ENCODE measurements at places on chromosomes 7 and 10.

GRCh38 chr10:93746844-93747284 lies 10.9 kb upstream of the LGI1 start:
- peak; percentile 91 for DNase-seq

GRCh38 chr7:716222-716621 lies 10.3 kb upstream of the DNAAF5 start:
- no peak for DNase-seq

GRCh38 chr7:87853237-87853864 lies 22.8 kb downstream of the SLC25A40 start:
- peak; percentile 35 for DNase-seq

DNA sequence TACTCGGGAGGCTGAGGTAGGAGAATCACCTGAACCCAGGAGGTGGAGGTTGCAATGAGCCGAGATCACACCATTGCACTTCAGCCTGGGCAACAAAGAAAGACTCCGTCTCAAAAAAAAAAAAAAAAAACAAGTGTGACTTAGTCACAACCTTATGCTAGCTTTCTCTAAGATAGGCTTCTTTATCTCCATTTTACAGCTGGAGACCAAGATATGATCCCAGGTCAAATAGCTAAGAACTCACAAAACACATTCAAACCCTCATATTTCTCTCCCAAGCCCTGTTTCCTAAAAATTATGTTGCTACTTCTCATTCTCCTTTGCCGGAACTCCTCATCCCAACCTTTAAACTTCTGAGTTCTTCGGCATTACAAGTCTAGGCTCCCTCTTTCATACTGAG lies 13.0 kb upstream of the DHTKD1 start:
- no peak for DNase-seq

- DNase-seq, result no peak
Observed at GRCh38 chr10:129528376-129528978, 61.4 kb downstream of the MGMT start.

- peak; percentile 76 for DNase-seq
Observed at GRCh38 chr10:87635498-87636312, 24.0 kb upstream of the PAPSS2 start.

GRCh38 chr7:123846217-123846891 lies 1.4 kb downstream of the HYAL4 start:
- no peak for DNase-seq

GRCh38 chr7:78018641-78019446 lies 220.3 kb downstream of the PHTF2 start:
- peak; percentile 50 for DNase-seq

DNA sequence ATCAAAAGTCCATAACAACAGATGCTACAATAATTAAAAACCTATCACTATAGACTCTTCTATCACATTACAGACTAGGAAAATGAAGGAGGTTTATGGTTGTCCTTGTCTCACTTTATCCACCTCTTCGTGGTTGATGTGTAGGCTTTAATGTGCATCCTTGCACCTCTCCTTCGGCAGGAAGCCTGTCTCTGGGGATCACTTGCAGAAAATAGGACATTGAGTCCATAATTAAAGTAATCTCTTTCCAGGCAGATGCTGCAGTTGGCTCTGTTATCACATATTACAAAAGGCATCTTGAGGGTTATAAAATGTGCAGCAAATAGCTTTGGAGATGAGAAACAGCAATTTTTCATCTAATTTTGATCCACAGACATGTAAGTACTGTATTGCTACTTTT lies 168.4 kb downstream of the RELN start:
- no peak for DNase-seq

DNA sequence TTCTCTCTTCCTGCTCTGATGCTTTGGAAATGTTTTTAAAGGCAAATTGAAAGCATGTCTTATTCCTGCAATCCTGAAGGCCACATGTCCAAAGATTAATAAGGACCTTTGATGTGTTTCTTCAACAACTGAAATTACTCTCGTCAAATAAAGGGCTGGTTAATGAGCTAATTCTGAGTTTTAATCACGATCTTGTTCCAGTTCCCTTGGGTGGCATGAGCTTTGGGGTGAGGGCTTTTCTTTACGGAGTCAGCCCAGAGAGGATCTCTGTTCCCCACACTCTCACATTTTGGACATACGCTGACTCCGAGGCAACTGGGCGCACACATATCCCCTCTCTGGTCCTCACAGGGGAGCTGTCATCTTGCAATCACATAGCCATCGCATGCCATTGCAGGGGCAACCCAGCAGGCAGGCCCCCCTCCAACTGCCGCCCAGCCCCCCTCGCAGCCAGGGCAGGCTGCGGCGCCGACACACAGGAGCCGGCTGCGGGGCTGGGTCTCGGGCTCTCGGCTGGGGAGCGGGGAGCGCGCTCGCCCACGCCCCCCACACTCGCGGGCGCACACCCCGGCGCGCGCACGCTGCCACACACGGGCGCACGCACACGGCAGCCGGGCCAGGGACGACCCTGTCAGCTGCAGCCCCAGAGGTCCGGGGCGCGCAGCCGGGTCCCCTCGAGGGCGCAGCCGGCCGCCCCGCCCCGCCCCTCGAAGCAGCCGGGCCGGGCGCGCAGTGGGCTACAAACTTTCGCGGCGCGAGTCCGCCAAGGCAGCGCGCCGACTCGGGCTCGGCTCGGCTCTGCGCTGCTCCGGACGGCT lies at the start of gene GDF10:
Gene GDF10 (plus strand): TSS at position 587 of the 818 bp plus-strand sequence. CDS start 455 bp downstream, outside the sequence.
- no peak for DNase-seq

GRCh38 chr7:128937647-128938543 lies at the start of gene IRF5:
IRF5 (plus strand) TSS chr7:128937927; CDS start chr7:128942082, 4,155 bp downstream.
- no peak for DNase-seq

DNA sequence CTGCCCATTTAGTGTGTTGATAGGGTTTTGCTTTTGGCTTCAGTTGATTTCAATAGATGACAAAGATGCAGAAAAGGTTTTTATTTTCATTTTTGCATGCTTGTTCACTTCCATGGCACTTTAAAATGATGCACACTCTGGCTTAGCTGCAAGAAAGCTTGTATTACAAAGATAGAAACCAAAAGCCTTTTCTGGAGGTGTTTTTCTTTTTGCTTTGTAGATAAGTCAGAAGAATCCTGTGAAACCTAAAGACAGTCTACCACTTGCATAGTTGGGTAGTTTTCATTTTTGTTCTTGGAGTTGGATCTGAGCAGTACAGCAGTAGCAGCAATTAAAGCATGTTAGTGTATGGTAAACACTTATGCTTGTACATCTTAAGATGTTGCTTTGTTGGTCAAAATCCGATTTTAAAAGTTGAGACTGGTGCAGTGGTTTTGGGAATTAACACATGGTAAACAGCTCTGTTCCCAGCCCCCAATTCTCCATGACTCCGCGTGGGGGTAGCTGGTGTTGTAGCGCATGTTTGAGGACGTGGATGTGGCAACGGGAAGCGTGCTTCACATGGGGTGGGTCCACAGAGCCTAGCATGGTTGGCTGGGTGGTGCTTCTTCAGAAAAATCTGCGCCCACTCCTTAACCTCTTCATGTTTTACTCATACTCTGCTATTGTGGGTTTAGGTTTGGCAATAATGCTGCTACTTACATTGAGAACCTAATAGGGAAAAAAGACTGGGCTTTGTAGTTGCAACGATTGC lies 19.8 kb downstream of the CCNY start:
- no peak for DNase-seq

DNA sequence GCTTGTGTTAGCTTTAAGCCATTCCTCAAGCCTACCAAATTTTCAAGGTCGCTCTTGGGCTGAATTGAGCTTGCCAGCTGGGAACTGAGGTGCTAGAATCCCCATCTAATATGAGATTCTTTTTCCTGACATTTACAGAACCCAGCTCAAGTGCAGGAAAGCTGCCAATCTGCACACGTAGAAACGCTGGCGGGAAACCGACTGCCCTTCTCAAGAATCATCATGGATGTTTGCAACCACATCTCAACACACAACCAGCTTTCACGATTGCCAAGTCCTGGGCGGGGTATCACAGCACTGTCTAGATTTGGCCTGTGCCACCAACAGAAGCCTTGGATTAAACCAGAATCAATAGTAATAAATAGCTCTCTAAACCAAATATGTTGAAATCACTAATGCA lies 203.7 kb downstream of the DIP2C start:
- no peak for DNase-seq

DNA sequence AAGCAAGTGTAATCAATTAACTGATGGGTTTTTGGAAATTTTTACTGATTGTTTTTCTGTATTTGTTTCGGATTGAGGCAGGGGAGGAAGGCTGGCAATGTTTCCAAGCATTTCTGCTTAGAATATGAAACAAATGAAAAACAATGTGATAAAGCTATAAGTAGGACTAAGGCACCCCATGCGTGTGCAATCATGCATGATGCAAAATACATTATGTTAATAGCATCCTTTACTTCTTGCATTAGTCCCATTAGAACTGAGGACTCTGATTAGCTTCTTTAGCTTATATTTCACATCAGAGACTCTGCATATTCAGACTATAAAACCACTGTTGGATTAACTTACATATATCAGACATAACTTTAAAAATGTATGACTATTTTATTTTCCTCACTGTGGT lies 48.7 kb upstream of the AGMO start:
- no peak for DNase-seq

- DNase-seq, result no peak
Observed at GRCh38 chr7:122651451-122651850, 47.5 kb downstream of the RNF133 start.

- no peak for DNase-seq
Observed at GRCh38 chr7:121832347-121832746, 40.6 kb upstream of the PTPRZ1 start.

DNA sequence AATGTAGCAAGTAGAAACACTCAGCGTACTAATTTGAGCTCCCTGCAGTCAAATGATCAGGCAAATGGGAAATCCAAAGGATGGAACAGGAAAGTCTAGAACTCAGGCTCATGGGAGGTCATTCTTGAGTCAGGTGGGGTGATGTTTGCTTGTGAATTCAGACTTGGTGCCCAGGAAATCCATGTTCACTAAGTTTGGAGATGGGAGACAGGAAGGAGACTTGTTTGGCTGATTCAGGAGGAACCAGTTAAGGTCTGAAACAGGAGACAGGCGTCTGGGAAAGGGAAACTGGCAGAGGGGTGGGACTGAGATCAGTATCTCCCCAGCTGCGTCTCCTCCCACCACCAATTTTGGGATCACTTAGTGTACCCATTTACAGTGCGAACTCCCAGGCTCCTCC lies 38.4 kb upstream of the ZNF438 start:
- DNase-seq, result peak; percentile 45

GRCh38 chr10:58394471-58394870 lies 9.3 kb downstream of the TFAM start:
- no peak for DNase-seq
